ENCODE measurements at places on chromosomes 1 and 21. TPM values are rescaled to one million over a fixed set of nuclear protein-coding genes. Genes with fewer than 3 reads are reported as not detected.

OR2L3 gene
- not detected for total RNA-seq

SYT2 gene
- total RNA-seq = not detected

DNA sequence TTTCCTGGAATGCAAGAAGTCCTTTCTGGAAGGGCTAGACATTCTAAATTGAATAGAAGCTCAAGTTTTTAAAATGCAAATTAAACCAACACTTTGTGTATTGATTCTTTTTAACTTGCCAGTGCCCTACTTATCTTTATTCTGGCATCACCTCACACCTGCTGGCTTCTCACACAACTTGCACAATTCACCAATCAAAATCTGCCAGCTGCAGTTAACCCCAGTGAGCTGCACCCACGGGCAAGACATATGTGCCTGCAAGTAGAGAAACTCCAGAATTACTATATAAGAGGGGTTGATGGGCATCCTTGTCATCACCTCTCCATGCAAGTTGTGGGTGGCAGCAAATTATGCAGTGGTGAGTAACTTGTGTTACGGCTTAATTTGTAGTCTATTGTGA is 11.7 kb upstream of the PLPPR4 start:
- no peak for DNase-seq

DNA sequence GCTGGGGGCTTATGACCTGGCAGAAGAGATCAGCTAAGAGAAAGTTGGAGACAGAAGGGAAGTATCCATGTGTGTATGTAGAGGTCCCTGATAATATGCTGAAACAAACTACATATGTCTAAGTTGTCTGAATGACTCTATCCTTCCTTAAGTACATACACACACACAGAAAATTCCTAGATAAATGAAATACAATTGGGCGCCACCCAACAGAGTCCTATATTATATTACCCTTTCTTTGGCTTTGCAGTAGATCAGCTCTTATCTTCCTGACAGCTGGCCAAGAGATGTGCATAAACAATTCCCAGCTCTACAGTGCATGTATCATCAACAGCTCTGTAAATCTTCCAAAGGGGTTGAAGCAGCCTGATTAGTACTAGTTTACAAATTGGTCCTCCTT is 40.1 kb downstream of the SORT1 start:
- no peak for DNase-seq

IGSF21 gene
- not detected for total RNA-seq

DNA sequence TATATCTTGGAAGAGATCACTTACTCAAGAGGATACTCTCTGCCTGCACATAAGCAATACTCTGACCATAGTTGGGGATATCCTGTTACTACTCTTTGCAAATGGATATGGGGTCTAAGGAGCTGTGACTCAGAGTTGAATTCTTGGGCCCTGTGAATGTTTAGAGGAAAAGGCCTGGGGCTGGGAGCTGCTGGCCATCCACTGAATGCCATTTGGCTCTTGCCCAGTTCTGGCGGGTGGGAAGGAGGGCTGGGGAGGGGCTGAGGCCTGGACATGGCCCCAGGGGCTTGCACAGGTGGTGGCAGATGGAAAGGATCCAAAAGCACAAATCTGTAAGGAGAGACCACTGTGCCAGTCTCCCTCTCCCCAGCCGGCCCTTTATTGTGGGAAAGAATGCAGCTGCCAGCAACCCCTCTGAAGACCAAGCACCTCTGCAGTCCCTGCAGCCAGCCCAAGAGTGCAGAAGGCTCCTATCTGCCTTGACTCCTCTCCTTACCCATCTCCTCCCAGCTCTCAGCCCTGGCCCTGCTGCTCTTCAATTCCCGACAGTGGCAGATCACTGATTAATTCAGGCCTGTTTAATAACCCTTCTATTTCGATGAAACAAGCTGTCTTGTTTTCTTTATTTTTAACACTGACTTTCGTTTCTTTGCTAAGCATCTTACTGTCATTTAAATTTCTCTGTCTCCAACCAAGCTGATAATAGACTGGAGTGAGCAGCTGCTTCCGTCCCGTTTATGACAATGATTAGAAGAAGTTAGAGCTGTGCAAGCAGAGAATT is 12.1 kb downstream of the PLXNA2 start:
- no peak for DNase-seq

TNN gene
- not detected for total RNA-seq

ZNF695 gene
- total RNA-seq = 14.2 TPM

- DNase-seq = no peak
Measured at GRCh38 chr1:28890435-28890834, 23.9 kb upstream of the EPB41 start.

DNA sequence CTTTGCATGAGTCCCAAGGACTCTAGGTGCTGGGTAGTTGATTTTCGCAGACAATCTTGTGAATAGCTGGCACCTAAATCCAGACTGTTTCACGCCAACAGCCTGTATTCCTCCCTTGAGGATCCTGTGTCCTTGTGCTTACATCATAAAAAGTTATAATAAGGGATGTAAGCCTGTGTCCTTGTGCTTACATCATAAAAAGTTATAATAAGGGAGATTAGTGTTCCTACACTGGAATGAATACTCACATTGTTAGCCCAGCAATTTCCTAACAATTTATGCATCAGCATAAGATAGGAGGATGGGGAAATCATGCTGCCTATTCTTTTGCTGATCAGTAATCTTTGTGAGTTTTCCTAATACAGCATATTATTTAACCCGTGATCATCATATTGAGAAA is 4.0 kb upstream of the HSD3B2 start:
- DNase-seq = no peak

- no peak for DNase-seq
Measured at GRCh38 chr1:222415441-222415840, 132.5 kb downstream of the HHIPL2 start.

FCGR1A gene
- total RNA-seq = not detected
